ENCODE measurements at places on chromosomes 13 and 19. TPM values are rescaled to one million over a fixed set of nuclear protein-coding genes. Genes with fewer than 3 reads are reported as not detected.

DNA sequence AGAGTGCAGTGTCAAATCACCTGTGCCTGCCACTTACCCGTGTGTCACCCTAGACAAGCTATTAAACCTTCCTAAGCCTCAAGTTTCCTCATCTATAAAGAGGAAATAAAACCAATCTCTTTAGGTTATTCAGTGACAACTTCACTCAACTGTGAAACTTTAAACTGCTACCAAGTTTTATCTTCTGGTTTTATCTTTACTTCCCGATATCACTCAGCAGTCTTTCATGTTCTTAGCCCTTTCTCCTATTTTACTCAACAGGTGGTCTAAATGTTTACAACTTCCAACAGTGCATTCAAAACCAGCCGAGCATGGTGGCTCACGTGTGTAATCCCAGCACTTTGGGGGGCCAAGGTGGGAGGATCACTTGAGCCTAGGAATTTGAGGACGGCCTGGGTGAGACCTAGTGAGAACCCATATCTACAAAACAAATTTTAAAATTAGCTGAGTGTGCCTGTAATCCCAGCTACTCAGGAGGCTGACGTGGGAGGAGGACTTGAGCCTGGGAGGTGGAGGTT lies 59.6 kb downstream of the GPALPP1 start:
- no peak overlapping the region for H3K4me3 ChIP-seq
- H3K27ac ChIP-seq = no peak overlapping the region
- DNase-seq = no peak
- no peaks in the 10 kb centered on the region for H3K27me3 ChIP-seq
- no peaks in the 10 kb centered on the region for H3K4me1 ChIP-seq

DNA sequence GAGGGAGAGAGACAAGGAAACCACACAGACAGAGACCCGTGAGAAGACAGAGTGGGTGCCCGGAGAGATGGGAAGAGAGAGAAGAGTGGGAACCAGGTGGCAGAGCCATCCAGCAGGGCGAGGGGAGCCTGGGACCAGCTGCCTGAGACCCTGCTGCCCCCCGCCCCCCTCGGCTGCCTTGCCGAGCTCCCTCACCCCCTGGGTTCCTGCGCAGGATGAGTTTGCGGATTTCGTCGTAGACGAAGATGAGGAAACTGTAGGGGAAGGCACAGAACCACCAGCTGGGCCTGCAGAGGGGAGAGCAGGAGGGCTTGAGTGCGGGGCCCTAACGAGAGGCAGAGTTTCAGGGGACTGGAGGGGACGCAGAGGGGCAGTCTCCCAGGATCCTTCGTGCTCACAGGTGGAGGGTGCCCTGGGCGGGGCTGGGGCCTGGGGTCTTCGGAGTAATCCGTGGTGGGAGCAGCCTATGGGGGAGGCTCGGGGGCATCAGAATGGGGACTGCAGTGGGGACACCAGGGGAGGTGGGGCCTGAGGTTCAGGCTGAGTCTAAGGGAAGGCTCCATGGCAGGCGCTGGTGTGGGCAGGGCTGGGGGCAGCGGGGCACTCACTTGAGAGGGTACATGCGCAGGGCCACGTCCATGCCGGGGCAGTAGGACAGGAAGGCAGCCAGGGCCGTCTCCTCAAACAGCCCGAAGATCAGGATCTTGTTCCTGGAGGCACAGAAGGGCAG lies 8.1 kb upstream of the RABAC1 start:
- H3K27ac ChIP-seq = no peak overlapping the region
- H3K36me3 ChIP-seq = no peaks in the 10 kb centered on the region
- H3K4me3 ChIP-seq = no peak overlapping the region
- no peaks in the 10 kb centered on the region for H3K4me1 ChIP-seq
- DNase-seq = no peak

GRCh38 chr19:54379187-54379678 lies 14.5 kb upstream of the LAIR1 start:
- no peak overlapping the region for H3K4me3 ChIP-seq
- no peak overlapping the region for H3K27ac ChIP-seq
- no peaks in the 10 kb centered on the region for H3K36me3 ChIP-seq
- no peaks in the 10 kb centered on the region for H3K27me3 ChIP-seq
- DNase-seq = no peak

GRCh38 chr13:80306337-80306972 lies 34.5 kb downstream of the SPRY2 start:
- no peaks in the 10 kb centered on the region for H3K27me3 ChIP-seq
- no peaks in the 10 kb centered on the region for H3K4me1 ChIP-seq
- DNase-seq = no peak
- no peaks in the 10 kb centered on the region for H3K36me3 ChIP-seq

- no peaks in the 10 kb centered on the region for H3K36me3 ChIP-seq
- no peaks in the 10 kb centered on the region for H3K27me3 ChIP-seq
- H3K27ac ChIP-seq = no peak overlapping the region
- no peak for DNase-seq
- H3K4me3 ChIP-seq = no peak overlapping the region
- no peaks in the 10 kb centered on the region for H3K4me1 ChIP-seq
Measured at GRCh38 chr19:18878858-18879578, 16.9 kb downstream of the CERS1 start.

GRCh38 chr13:95620825-95621498 lies 23.5 kb downstream of the DZIP1 start:
- DNase-seq = no peak
- peaks cover 21% of the 10 kb centered on the region for H3K36me3 ChIP-seq
- H3K4me1 ChIP-seq = peaks cover 2% of the 10 kb centered on the region
- H3K27me3 ChIP-seq = no peaks in the 10 kb centered on the region
- H3K4me3 ChIP-seq = no peak overlapping the region
- peak overlapping the region; percentile 32 for H3K27ac ChIP-seq

DNA sequence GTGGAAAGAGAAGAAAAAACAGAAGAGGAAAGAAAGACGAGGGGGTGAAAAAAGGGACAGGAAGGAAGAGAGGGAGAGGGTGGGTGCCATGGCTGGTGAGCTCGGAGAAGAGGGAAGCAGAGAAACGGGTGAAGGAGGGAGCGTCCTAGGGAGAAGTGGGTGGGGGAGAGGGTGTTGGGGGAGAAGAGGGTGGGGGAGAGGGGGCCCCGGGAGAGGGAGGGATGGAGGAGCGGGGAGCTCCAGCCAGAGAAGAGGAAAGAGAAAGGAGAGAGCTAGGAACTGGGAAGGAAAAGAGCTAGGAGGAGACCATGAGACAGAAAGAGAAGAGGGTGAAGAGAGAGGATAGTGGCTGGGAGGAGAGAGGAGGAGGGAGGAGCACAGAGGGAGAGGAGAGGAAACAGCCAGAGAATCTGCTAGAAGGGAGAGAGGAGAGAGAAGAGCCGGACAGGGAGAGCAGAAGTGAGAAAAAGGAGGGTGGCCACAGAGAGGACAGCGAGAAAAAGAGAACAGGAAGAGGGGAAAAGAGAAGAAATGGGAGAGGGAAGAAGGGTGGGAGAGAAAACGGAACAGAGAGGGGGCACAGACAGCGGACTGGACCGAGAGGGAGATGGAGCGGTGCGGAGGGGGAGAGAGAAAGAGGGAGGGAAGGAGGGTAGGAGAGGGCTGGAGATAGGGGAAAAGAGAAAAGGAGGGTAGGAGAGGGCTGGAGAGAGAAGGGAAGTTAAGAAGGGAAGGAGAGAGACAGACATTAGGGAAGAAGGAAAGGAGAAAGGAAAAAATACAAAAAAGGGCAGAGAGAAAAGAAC lies 11.9 kb upstream of the GARIN5A start:
- no peak for DNase-seq
- H3K4me1 ChIP-seq = no peaks in the 10 kb centered on the region
- H3K4me3 ChIP-seq = no peak overlapping the region
- no peak overlapping the region for H3K27ac ChIP-seq

The ZNF763 gene
- total RNA-seq = 9.8 TPM

Measured in kidney (tissue), 22 donors.